ENCODE measurements at places on chromosomes 2 and 18.
A peak's percentile ranks its signal among the peaks of the same experiment; 100 is the strongest.

DNA sequence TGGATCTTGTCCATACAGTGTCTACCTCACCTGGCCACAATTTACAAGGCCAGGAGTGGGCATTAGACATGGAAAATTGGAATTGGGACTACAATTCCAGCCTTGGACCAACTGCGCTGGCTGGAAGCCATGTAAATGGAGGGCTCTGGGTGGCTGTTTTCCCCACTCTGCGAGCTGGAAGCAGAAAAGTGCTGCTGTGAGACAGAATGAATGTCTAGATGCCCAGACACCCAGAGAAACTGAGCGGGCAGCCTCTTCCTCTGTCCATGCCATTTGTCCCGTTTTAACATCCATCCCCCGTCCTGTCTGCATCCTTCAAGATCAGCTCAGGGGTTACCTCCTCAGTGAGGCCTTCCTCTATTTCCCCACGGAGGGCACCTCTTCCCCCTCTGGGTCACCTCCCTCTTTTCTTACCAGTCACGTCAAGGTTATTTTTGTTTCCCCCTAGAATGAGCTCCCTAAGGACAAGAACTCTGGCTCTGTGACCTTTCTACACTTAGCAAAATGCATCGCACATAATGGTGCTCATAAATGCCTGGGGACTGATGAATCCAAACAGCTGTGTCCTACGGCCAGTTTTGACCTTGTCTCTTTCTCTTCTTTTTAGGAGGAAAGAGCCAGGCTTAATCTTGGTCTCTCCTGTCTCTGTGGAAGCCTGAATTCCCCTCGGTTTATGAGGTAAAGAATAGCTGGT, 41.2 kb downstream of the MCFD2 start:
- no peak for DNase-seq

DNA sequence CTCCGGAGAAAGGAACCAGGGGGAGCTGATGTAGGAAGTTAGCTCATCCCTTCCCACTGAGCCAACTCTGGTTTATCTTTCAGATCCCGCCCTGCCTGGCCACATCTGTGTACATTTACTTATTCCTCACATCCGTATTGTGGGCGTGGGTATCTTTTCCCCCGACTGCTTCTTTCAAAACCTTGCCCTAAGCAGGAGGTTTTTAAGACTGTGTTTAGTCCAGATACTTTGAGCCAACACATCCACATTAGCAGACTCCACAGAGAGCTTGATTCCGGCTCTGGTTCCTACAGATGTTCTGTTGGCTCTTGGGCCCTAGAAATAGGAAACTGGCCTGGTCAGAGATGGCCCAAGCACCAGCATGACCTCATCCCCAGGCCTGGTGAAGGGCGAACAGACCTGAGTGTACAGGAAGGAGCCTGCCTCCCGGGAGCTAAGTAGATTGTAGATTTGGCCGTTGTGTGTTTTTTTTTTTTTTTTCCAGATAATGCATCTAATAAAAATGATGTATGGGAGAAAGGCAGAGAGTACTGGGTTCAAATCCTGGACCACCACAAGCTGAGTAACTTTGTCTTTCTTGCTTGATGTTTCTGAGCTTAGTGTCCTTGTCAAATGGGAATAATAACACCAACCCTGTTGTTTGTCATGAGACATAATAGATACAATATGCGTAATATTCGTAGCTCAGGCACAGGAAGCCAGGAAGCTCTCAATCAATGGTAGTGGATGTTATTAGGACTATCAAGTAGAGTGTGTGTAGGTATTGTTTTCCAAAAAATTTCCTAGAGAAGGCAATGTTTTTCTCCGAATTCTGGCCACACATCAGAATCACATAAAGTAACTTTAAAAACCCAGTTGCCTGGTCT, 92.3 kb downstream of the PRKCE start:
- no peak for DNase-seq

DNA sequence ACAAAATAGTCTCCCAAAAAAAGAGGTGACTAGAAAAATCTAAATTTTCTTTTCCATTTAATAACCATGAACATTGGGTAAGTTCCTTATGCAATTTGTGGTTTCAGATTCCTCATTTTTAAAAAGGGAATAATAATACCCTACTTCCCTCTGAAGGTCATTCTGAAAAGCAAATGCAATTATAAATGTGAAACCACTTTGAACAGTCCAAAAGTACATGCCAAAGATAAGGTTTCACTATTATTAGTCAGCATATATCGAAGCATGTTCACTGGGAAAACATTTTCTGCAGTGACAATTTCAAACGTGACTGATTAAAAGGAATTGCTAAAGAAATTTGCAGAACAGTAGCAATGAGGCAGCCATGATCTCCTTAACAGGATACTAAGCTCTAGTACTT, 100.1 kb upstream of the RNF152 start:
- DNase-seq, result no peak

GRCh38 chr2:155377931-155378444, 679.5 kb downstream of the KCNJ3 start:
- no peak for DNase-seq

GRCh38 chr2:223591596-223591995, 10.6 kb downstream of the SCG2 start:
- DNase-seq, result no peak

DNA sequence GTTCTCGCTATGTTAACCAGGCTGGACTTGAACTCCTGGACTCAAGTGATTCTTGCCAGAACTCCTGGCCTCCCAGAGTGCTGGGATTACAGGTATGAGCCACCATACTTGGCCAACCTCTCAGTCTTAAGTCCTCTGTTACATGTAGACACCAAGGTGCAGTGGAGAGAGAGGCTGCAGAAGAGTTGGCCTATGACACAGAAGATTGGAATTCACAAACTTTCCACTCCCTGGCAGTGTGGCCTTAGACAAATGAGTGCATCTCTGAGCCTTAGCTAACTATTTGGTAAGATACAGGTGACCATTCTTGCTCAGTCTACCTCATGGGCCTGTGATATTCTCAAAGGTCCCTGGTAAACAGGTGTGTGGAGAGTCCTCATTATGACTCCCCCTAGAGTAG, 159.7 kb downstream of the MYCN start:
- no peak for DNase-seq

GRCh38 chr2:64695721-64696261, 42.1 kb upstream of the SERTAD2 start:
- no peak for DNase-seq

DNA sequence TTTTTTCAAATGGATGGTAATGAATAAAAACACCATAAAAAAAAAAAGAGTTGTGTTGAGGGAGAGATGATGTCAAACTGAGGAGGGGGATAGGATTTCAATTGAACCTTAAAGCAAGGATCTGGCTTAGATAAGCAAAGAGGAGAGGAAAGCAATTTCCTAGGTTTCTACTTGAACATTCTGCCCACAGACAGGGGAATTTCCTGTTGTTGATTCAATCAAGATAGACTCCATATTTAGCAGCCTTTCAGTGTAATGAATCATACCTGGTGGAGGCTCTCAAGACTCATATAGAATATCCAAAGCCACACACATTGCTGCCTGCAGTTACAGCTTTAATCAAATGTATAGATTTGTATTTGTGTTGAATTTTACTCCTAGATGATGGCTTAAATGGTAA, 294.4 kb upstream of the PIK3C3 start:
- no peak for DNase-seq

DNA sequence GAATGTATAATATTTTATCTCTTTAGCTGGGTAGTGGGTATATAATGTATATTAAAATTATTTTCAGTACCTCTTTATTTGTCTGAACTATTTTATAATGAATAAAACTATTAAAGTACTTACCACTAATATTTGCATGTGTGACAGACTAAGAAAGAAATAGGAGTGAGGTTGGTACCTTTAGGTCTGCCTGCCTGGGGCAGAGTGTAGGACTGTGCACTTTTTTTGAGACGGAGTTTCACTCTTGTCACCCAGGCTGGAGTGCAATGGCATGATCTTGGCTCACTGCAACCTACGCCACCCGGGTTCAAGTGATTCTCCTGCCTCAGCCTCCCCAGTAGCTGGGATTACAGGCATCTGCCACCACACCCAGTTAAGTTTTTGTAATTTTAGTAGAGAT, 18.8 kb downstream of the NCOA1 start:
- DNase-seq, result no peak

DNA sequence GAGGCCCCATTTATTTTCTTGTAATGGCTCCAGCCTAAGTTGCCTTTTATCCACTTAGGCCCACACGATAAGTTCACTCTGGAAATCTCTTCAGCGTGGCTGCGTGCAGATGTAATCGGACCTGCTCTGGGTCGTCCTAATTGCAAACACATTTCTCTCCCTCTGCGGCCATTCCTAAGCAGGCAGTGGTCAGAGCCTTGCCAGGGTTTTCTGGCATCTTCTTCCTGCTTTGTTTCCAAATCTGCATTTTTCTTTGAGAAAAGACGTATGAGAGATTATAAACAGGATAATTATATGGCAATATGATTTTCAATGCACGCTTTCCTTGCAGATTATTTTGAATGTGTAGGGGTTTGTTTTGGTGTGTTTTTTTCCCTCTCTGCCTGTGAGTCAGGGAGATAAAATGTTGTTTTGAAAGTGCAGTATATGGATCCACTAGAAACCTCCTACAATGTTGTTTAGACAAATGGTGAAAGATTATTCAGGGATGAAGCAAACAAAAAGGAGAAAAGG, 239.4 kb upstream of the TANK start:
- DNase-seq, result no peak

DNA sequence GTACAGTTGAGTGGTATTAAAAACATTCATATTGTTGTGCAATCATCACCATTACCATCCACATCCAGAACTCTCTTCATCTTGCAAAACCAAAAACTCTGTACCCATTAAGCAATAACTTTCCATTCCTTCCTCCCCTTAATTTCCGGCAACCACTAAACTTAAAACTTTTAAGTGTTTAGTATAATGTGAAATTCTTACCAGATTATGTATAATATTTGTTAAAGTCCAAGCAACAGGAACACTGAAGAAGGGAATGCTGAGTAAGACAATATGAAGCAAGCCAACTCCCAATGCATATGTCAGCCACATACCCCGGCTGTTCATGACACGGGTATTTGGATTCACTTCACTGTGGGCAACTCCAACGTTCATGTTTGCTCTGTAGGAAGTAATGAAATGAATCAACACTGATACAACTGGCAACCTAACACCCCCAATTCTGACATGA, 1.9 kb downstream of the ORMDL1 start:
- no peak for DNase-seq

DNA sequence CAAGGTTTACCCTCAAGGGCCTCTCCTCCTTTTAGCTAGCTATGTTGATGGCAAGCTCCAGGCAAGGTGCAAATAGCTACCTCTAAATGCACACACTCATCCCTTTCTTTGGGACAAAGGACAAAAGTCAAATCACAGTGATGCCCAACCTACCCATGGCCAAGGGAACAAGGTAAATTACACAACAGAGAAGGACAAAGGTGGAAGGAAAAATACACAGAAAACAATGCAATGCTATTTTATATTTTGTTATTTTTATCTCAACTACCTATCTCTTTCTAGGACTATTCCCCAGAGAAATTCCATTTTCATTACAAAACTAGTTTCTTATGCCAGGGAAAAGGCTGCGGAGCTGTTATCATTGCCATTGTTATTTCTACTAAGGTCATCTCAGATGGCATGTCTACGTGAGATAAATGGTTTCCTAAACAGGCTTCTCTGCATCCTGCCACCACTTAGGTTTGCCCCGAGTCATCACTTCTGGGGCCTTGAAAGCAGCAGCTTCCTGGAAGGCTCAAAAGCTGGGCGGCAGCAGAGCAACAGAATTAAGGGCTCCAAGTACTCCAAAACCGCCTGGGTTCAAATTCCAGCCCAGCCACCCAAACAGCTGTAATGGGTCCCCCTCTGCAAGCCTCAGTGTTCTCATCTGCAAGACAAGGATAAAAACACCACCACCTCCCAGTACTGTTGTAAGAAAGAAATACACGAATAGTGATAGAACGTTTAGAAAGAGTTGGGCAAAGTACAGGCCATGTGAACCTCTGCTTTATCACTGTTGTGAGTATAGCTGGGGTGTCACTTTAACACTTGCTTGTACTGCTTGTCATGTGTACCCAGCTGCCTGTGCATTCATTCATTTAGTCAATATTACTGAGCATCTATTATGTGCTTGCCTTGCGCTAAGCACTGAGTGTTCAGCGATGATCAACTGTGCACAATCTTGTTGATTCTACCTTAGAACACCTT, 20.9 kb downstream of the BCL2 start:
- no peak for DNase-seq

DNA sequence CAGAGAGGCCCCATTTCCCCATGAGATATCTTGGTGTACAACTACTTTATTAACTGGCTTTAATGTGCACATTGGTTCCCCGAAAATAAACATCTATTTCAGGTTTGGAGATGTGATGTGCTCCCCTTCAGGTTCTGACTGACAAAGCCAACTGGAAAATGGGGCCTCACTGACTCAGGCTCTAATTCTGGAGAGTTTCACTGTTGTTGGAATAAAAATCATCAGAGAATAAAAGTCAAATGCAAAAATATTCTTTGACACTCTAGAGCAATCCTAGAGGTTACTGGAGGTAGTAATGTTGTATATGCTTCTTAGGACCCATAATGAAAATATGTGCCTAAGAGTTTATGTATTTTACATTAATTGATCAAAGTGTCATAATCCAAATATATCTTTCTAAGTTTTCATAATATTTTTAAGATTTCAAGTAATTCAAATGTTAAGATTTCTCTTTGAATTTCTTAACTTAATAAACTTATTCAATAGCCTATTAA, 189.9 kb upstream of the COL3A1 start:
- no peak for DNase-seq

DNA sequence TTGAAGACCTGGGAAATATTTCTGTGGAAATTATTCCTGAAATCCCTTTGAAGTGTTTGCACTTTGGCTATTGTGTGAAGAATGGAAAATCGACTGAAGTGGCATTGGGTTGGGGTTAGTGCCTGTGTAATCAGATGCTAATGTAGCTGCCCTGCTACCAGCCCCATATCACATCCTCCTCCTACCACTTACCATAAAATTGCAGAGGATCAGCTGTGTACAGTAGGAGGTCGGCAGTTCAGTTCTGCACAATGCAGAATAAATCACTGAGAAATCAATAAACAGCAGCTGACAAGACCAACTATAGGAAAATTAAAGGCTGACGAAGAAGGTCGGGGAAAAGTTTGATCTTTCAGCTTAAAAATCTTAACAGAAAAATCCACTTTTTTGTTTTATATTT, 440.9 kb downstream of the PTPRM start:
- no peak for DNase-seq

DNA sequence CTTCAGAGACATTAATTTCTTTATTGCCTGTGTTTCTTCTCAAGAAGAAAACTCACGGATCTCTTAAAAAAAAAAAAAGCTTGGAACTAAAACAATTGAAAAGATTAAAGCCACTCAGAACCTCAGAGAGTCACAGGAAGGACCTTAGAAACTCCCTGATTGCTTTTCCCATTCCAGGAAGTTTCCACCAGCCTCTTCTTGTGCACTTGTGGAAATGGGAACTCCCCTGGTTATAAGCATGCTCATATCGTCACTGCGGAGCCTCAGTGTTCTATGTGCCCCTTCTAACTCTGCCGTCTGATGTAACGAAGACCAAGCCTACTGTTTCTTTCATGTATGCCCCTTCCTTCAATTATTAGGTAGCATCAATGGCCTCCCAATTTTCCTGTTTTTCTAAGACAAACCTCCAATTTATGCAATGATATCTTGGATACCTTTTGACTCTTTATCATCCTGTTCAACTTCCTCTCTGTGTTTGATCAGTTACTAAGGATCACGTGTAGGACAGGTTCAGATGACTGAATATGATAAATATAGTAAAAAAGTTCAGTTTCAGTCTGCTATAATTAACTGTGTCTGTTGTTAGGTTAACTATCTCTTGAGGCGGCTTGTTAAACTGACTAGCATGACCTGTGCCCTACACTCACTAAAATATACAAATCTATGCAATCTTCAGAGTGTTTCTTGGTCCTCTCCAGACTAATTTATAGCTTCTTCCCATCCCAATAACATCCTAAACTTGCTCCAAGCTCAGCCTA, 593.7 kb upstream of the CHAC2 start:
- no peak for DNase-seq

- peak; percentile 46 for DNase-seq
Measured at GRCh38 chr18:58863539-58864145, 1.0 kb upstream of the ZNF532 start.
